MCF 10A (cell line): ENCODE measurements at places on chromosomes 12 and 14. TPM values are rescaled to one million over a fixed set of nuclear protein-coding genes. Genes with fewer than 3 reads are reported as not detected.

DNA sequence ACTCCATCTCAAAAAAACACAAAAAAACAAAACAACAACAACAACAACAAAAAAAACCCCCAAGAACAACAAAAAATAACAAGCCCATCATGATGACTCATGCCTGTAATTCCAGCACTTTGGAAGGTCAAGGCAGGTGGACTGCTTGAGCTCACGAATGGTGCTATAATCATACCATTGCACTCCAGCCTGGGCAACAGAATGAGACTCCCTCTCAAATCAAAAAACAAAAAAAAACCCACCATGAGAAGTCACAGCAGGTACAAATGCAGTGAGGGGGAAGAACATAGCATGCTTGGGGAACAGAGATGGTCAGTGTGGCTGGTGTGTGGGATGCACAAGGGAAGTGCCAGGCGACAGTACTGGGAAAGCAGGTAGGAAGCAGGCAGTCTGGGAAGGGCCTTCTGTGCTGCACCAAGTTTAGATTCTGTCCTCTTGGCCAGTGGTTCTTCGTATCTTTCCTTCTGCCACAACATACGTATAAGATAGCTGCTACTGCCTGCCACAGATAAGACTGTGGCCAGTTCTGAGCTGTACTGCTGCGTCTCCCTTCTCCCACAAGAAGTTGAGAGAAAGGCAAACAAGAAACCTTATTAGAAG lies 28.0 kb downstream of the ATG14 start:
- peaks cover 61% of the 10 kb centered on the region for H3K36me3 ChIP-seq
- H3K27ac ChIP-seq, result no peak overlapping the region
- peaks cover 6% of the 10 kb centered on the region for H3K4me1 ChIP-seq
- H3K4me3 ChIP-seq, result no peak overlapping the region
- H3K27me3 ChIP-seq, result no peaks in the 10 kb centered on the region

DNA sequence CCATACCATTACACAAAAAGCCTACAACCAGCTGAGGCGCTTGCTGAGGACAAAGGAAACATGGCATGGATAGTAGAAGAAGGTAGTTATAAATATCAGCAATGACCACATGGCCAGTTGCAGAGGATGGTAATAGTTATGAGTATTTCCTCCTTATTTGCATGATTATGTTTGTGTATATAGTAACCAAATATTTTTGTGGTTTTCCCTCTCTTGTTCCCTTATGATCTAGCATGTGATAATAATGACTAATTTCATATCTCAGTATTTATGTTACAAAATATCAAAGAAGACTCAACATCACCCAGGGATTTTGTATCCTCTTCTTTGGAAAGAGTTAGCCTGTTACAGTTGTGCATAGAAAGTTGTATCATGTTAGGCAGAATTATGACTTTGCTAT lies 13.5 kb upstream of the CATSPERB start:
- no peak for DNase-seq
- H3K27ac ChIP-seq, result no peak overlapping the region
- H3K36me3 ChIP-seq, result no peaks in the 10 kb centered on the region
- H3K4me3 ChIP-seq, result no peak overlapping the region

DNA sequence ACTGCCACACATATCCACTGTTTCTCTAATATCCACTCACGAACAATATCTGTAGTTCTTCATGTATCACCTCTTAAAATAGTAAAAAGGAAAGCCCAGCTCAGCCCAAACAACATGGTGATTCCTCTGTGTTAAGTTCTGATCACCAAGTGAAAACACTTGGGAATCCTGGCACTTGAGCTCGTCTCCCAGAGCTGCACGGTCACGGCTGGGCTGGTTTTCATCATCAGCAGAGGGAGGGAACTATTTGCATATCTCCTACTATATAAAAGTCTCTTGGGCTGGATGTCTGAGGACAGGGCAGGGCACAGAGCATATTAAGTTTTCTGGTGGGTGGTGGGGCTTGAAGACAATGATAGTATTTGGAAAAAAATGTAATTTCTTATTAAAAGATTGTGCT lies 870.6 kb downstream of the TMEM121 start:
- H3K27ac ChIP-seq, result no peak overlapping the region
- no peaks in the 10 kb centered on the region for H3K36me3 ChIP-seq
- DNase-seq, result no peak
- no peaks in the 10 kb centered on the region for H3K4me1 ChIP-seq
- H3K27me3 ChIP-seq, result peaks cover 12% of the 10 kb centered on the region

DNA sequence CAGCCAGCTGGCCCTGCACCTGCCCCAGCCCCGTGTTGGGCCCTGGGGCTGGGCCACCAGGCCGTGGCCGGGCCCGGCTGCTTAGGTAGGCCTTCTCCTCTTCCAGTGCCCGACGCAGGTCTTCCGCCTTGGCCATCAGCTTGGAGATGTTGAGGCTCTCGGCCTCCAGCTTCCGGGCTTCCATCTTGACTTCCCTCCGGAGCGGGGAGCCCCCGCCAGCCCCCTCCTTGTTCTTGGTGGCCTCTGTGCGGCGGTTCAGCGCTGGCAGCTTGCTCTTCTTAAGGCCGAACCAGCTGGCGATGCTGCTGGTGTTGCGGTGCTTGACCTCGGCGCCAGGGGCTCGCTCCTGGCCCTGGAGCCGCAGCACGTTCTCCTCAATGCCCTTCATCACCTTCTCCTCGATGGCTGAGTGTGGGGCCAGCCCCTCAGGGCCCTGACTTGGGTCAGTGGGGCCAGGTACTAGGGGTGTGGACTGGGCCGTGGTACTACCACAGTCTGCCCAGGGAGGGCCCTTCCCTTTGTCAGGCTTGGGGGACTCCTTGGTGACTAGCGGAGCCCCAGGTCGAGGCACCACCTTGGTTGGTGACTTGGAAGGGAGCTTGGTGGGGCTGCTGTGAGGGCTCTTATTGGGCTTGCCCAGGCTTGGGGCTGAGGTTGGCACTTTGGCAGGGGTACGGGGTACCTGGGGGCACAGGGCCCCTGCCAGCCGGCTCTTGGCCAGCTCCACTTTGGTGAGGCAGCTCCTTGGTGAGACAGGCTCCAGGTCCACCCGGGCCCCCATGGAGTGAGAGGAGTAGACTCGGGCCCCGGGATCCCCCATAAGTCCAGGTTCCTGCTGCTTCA lies 33.2 kb downstream of the NCKAP5L start:
- no peak overlapping the region for H3K4me3 ChIP-seq
- H3K36me3 ChIP-seq, result peaks cover 17% of the 10 kb centered on the region
- no peaks in the 10 kb centered on the region for H3K4me1 ChIP-seq
- H3K27ac ChIP-seq, result no peak overlapping the region

Gene EPYC
- total RNA-seq, result not detected in 2 replicates

Gene IGFBP6
- 6.4 and 12.0 TPM in 2 replicates for total RNA-seq

Gene PRH2
- not detected in 2 replicates for total RNA-seq

Gene CFAP251
- total RNA-seq, result 19.7 and 23.5 TPM in 2 replicates

Gene KRT78
- total RNA-seq, result not detected in 2 replicates
